Activated naive CD8-positive, alpha-beta T cell treated with anti-CD3 and anti-CD28 coated beads for 36 hours (primary cell): ENCODE measurements at places on chromosomes 4 and X. TPM values are rescaled to one million over a fixed set of nuclear protein-coding genes. Genes with fewer than 3 reads are reported as not detected.

DNA sequence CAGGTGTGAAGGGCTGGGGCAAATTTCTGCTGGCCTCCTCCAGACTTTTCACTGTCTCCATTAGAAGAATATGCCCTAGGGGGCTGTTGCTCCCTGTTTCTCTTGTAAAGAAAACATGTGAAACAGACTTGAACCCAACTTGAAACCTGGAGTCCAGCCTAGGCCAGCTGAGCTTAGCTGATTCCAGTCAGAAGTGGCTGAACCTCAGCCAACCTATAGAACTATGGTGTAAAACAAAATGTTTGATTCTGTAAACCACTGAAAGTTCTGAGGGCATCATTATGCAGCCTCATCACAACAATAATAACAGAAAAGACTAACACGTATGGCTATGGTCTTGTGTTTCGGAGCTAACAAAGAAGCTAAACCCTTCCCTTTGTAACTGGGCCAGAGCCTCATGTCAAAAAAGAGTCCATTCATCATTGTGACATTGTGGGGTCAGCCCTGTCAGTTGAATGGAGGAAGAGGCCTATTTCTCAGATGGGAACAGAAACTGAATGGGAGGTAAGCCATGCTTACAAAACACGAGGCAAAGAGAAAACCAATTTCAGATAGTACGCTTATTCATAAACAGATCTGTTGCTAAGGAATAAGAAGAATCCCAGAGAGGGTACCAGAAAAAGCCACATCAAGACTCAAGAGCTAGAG lies 34.1 kb downstream of the SETD7 start:
- H3K27me3 ChIP-seq: no peaks in the 10 kb centered on the region
- no peak overlapping the region for H3K4me3 ChIP-seq
- DNase-seq: no peak

The NUDT9 gene
- total RNA-seq: 13.4 TPM

- no peaks in the 10 kb centered on the region for H3K27me3 ChIP-seq
- no peak for DNase-seq
- H3K4me1 ChIP-seq: no peaks in the 10 kb centered on the region
- H3K36me3 ChIP-seq: no peaks in the 10 kb centered on the region
These were observed 260.1 kb upstream of the GIMD1 start for GRCh38 chr4:106628586-106629267.

The NALF2 gene
- total RNA-seq: 0.26 TPM

GRCh38 chr4:56282004-56282403 lies 105.3 kb downstream of the AASDH start:
- no peaks in the 10 kb centered on the region for H3K27me3 ChIP-seq
- H3K27ac ChIP-seq: no peak overlapping the region

The BEX1 gene
- 0.84 TPM for total RNA-seq

DNA sequence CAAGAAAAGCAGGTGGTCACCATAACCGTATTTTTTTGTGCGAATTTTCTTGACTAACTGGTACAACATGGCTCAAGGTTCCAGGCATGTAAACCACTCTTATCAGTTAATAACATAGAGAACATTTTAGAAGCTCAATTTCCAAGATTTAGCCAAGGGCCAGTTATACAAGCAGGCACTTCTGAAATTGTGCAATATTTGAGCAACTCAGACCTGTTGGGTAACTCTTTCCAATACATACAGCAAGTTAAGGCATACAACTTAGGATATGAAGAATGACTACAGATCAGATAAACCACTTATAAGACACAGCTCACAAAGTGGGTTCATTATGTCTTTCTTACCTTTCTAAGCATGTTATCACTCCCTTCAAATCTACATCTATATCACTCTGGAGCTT lies 43.9 kb downstream of the ZNF280C start:
- no peaks in the 10 kb centered on the region for H3K4me1 ChIP-seq
- H3K27ac ChIP-seq: no peak overlapping the region
- H3K4me3 ChIP-seq: no peak overlapping the region
- no peak for DNase-seq
- peaks cover 5% of the 10 kb centered on the region for H3K36me3 ChIP-seq
- no peaks in the 10 kb centered on the region for H3K27me3 ChIP-seq

DNA sequence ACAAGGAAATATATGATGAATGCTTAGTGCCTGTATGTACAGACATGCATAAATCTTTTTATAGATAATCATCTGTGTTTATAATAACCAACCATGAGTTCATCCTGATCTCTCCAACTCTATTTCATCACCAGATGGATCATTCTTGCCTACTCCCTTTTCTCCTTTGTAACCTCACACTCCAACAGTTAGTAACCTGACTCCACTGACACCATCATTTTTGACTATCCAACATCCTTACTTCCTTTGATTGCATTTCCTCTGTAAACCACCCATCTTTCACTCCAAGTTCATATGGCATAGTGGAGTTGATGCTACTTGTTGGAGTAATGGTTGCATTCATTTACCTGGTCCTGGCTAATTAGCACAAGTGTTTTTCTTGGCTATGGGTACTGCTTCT lies 170.6 kb downstream of the ZNF330 start:
- no peak for DNase-seq
- H3K4me1 ChIP-seq: no peaks in the 10 kb centered on the region
- H3K27ac ChIP-seq: no peak overlapping the region
- H3K4me3 ChIP-seq: no peak overlapping the region

DNA sequence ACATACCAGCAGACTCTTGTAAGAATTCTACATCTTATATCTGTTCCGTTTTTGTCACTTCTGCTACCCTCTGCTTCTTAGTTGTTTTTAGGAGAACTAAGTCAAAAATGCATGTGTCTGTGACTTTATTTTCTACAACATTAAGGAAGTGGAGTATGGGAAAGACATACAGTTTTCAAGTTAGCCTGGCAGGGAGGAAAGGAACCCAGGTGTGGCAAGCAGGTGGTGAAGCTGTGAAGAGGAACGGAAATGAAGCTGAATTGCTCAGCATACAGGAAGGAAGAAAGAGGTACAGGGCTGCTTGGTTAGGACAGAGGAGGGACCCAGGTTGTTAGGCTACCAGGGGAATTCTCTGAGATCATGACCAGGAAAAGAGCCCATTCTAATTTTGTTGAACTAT lies 9.4 kb downstream of the GPRIN3 start:
- no peaks in the 10 kb centered on the region for H3K27me3 ChIP-seq
- peaks cover 68% of the 10 kb centered on the region for H3K4me1 ChIP-seq
- peak overlapping the region; percentile 95 for H3K27ac ChIP-seq
- peaks cover 12% of the 10 kb centered on the region for H3K36me3 ChIP-seq
- peak overlapping the region; percentile 59 for H3K4me3 ChIP-seq

- no peak overlapping the region for H3K27ac ChIP-seq
- no peak overlapping the region for H3K4me3 ChIP-seq
- no peak for DNase-seq
- H3K27me3 ChIP-seq: no peaks in the 10 kb centered on the region
- H3K36me3 ChIP-seq: no peaks in the 10 kb centered on the region
These were observed 152.4 kb upstream of the BMPR1B start for GRCh38 chr4:94605241-94605805.

GRCh38 chrX:115957862-115958490 lies 212.6 kb upstream of the AGTR2 start:
- H3K4me3 ChIP-seq: no peak overlapping the region
- no peak overlapping the region for H3K27ac ChIP-seq
